ENCODE measurements at places on chromosomes 3 and 15.

- DNase-seq, result peak; percentile 60
Measured at GRCh38 chr3:4750306-4750968, 228.8 kb upstream of the BHLHE40 start.

- DNase-seq, result no peak
Measured at GRCh38 chr3:46674031-46674845, 19.2 kb downstream of the ALS2CL start.

DNA sequence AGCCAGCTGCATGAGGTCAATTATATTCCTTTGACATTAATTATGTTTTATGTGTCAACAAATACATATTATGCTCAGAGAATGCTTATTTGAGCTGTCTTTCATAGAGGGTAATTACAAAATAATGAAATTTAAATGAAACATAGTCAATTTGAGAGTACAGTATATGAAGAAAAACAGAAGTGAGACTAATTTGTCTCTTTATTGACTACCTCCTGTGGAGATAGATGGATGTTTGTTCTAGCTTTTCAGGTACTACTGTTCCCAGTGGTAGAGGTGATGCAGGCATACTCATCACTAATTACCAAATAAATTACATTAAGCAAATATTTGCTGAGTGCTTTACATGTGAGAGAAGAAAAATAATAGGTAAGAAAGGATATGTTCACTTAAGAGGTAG lies 1129.6 kb downstream of the OTOL1 start:
- no peak for DNase-seq

DNA sequence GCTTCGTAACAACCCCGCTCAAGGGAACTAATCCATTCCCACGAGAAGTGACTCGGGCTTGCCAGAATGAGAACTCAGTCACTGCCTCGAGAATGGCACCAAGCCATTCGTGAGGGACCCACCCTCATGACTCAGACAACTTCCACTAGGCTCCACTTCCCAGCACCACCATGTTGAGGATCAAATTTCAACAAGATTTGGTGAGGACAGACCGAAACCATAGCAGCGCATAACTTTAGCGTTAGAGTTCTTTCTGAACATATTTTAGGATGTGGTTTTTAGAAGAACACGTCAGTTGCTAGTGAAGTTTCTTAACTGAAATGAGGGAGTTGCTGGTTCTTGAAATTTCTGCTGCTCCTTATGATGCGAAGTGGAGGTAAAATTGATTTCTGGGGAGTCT lies 13.5 kb downstream of the PTPRG start:
- peak; percentile 99 for DNase-seq

DNA sequence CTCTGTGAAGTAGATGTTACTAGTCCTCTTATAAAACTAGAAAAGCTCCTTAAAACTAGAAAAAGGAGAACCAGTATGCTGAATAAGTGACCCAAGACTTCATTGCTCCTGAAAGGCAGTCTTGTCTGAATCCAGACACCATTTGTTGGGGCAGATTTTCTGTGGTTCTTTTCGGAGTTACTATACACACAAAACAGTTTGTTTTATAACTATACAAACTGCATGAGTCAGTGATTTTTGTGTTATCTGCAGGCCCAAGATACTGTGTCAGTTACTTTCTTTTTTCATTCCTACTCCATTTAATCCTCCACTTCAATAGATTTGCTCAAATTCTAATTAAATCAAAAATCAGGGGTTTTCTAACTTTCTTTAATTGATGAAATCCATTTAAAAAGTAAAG lies 244.6 kb downstream of the ARPP21 start:
- no peak for DNase-seq

DNA sequence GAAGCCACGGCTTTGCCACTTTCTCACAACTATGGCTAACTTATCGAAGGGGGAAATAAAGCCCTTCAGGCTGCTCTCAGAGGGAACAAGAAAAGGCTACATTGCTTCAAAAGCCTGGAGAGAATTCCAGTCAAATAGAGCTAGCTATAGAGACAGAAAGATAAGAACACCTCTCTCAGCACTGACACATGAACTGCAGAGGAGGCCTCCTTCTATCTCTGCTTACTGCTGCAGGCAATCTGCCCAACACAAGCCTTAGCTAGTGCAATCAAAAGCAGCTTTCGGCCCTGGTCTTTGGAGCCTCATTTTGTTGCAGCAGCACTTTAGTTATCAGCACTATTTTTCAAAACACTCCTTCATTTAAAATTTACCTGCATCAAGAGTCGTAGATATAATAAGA lies 118.4 kb upstream of the ROBO1 start:
- DNase-seq, result no peak

All from EH (cell line).